ENCODE measurements at places on chromosomes 2 and 18. TPM values are rescaled to one million over a fixed set of nuclear protein-coding genes. Genes with fewer than 3 reads are reported as not detected.

DNA sequence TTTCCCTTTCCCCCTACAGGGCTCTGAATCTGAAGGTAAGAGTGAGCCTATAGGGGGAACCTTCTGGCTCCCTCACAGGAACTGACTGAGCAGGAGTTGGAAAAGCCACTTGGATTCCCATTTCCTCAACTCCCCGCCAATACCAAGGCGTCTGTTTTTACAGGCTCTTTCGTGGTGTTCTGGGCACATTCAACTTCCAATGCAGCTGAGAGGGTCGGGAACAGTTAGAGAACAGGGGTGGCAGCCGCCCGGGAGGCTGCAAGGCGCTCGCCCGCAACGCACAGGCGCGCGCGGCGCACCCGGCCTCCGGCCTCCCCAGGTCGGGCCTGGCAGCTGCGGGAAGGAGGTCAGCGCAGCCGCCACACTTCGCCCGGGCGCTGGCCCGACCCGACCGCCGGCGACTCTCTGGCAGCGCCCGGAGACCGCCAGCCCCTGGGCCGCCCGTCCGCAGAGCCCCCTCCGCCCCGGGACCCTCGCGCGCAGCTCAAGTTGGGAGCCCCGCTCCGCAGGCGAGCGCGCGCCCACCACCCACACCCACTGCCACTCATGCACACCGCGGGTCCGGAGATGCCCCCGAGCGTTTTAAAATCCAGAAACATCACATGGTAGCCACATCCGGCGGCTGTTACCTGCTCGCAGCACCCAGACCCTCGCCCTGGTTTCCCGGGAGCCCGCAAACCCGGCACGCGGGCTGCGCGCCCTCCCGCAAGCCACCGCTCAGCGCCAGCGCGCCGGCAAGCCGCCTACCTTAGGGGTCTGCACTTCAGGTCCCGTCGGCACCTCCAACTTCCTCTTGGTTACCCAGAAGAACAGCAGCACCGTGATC, 816 bp downstream of the GALNT14 start:
- H3K4me3 ChIP-seq, result peak overlapping the region; percentile 77
- DNase-seq, result peak; percentile 73
- no peak overlapping the region for H3K27ac ChIP-seq
- peaks cover 94% of the 10 kb centered on the region for H3K27me3 ChIP-seq
- H3K36me3 ChIP-seq, result no peaks in the 10 kb centered on the region

DNA sequence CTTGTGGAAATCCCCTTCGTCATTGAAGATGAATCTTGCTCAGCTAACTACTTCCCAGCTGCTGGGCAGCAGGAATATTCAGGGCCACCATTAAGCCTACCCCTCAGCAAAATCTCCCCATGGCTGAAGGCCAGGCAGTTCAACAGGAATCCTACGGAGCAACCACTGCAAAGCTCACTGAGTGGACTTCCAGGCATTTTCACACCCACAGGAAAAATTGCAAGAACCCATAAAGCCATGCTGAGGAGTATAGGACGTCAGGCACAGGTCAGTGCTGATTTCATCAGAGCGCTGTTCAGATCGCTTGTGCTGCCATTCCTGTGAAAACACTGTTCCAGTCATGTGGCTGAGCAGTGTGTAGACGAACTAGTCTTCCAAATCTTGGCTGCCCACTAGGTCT, 134.8 kb upstream of the TACR1 start:
- no peak overlapping the region for H3K27ac ChIP-seq
- H3K36me3 ChIP-seq, result no peaks in the 10 kb centered on the region
- H3K27me3 ChIP-seq, result no peaks in the 10 kb centered on the region
- no peak for DNase-seq

- DNase-seq, result no peak
- H3K27me3 ChIP-seq, result no peaks in the 10 kb centered on the region
- H3K4me3 ChIP-seq, result no peak overlapping the region
- peaks cover 8% of the 10 kb centered on the region for H3K36me3 ChIP-seq
These were observed 15.8 kb downstream of the D2HGDH start for GRCh38 chr2:241750076-241750840.

DNA sequence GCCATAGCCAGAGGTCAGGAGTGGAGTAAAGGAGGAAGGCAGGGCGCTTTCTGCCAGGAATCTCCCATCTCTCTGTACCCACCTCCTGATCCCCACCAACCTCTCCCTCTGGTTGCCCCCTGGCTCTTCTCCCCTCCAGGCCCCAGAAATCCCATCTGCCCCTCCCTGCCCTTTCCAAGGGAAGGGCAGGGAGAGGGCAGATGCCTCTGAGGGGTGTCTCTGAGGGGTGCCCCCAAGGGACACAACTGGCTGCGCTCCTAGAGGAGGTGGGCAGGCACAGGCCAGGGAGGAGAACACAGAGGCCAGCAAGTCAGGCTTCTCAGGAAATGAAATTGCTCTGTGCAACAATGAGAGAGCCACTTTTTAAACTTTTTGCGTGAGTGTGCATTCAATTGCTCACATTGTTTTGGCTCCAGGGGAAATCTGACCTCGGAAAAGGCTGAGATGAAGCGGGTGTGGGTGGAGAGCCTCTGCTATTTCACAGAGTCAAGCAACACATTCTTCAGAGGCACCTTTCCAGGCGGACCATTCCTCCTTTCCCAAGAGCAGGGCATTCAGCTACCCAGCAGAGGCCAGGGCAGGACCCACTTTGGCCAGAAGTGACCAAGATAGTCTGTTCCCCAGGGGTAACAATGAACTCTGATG, 125.5 kb downstream of the SMAD7 start:
- peaks cover 21% of the 10 kb centered on the region for H3K4me1 ChIP-seq
- H3K27me3 ChIP-seq, result no peaks in the 10 kb centered on the region
- no peaks in the 10 kb centered on the region for H3K36me3 ChIP-seq
- H3K4me3 ChIP-seq, result no peak overlapping the region
- H3K27ac ChIP-seq, result no peak overlapping the region

DNA sequence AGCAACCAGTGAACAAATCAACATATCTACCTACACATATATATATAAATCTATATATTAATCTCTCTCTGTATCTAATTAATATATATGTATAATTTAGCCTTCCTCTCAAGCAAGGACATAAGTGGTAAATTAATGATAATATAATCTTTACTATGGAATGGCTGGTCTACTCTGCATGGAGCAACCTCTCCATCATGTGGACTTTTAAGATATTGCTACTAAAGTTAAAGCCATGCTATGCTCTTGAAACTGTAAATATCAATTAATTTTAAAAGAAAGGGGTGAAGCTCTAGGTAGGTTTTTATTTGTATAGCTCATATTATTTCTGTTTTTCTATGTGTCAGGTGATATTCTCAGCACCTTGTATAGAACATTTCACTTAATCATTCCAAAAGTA, 147.0 kb downstream of the PPP1R1C start:
- no peak overlapping the region for H3K27ac ChIP-seq
- H3K4me3 ChIP-seq, result no peak overlapping the region
- no peaks in the 10 kb centered on the region for H3K27me3 ChIP-seq
- no peaks in the 10 kb centered on the region for H3K4me1 ChIP-seq
- H3K36me3 ChIP-seq, result no peaks in the 10 kb centered on the region

DNA sequence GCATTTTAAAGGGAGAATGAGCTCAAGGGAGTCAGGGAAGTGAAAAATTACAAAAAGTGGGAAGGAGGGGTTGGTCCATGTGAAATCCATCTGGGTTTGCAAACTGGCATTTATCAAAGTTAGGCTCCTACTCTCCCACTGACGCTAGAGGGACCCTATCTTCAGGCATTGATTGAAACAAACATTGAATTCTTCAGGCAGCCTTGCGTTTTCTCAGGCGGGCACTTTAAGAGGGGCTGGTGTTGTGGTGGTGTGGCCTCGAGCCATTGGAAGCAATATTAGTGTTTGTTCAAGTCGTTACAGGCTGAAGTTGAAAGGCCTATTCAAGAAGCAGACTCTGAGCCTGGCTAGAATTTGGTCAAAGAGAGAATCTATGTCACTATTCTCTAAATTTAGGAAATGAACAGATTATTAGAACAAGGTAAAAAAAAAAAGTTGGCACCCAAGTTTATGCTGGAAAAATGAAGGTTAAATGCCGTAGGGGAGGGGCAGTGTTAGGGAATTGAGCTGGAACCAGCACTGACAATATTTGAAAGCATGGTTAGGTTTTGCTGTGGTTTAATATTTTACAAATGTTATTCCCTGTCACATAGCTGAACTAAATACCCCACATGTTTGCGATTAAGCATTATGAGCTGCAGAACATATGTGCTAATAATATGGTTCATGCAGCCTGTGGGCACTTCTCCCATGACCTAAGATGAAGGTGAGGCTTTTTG, 36.8 kb downstream of the STON1 start:
- H3K4me3 ChIP-seq, result no peak overlapping the region
- no peaks in the 10 kb centered on the region for H3K27me3 ChIP-seq
- peak; percentile 61 for DNase-seq
- no peaks in the 10 kb centered on the region for H3K36me3 ChIP-seq
- H3K27ac ChIP-seq, result no peak overlapping the region
- no peaks in the 10 kb centered on the region for H3K4me1 ChIP-seq

DNA sequence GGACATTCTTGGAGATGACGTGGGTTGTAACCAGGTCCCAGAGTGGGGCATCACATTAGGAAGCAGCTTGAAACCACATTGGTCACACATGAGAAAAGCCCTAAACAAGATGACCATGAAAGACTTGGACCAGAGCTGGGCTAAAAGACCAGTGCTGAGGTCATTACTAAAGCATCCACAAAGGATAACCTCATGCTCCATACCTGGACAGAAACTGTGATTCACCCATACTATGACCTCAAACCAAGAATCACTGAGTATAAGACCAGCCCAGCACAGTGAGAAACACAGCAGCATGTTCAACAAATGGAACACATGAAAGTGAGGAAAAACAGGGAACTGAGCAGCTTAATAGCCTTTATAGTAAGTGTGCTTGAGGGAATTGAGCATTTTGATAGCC, 635.5 kb upstream of the NETO1 start:
- H3K36me3 ChIP-seq, result no peaks in the 10 kb centered on the region
- DNase-seq, result no peak
- H3K4me3 ChIP-seq, result no peak overlapping the region
- H3K4me1 ChIP-seq, result no peaks in the 10 kb centered on the region

DNA sequence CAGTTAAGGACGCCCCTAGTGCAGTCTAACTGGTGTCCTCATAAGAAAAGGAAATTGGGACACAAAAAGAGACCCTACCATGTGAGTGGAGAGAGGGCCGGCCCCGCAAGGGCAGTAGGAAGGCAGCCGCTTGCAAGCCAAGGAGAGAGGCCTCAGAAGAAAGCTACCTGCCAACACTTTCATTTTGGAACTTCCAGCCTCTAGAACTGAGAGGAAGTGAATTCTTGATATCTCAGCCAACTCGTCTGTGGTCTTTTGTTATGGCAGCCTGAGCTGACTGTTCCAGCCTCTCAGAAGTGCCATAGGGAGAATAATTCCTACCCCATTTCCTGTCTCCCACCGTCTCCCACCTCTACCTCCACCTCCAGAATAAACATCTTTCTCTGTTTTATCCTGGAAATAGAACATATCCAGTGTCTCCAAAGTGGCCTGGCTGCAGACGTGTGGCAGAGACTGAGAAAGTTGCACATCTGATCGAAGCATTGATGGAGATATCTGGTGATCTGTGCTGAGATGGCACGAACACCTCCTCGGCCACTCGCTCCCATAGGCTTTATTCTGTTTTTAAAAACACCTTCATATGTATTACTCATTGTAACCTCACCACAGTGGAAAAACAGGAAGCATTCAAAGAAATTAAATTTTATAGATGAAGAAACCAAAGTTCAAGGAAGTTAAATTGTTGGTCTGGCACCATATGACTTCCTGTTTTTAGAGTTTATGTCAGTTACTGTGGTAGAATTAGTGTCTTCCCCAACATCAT, 39.5 kb upstream of the MARCO start:
- no peak for DNase-seq
- no peak overlapping the region for H3K4me3 ChIP-seq
- no peaks in the 10 kb centered on the region for H3K4me1 ChIP-seq
- no peak overlapping the region for H3K27ac ChIP-seq

DNA sequence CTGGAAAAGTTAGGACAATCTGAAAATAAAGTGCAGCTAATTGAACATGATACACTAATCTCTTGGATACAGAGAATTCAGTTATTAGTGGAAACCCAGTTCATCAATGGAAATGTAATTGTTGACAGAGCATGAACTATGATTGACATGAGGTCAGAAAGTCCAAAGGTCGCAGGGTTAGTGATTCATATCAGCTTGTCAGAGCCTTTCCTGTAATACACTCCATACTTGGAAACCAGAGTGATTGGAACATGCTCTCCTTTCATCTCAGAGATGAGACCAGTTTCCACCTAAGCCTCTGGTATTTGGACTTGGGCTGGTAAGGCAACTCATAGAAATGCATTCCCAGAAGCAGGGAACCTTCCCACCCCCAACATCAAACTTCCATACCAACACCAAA, 8.5 kb upstream of the NCKAP5 start:
- DNase-seq, result no peak
- no peak overlapping the region for H3K4me3 ChIP-seq
- no peak overlapping the region for H3K27ac ChIP-seq
- no peaks in the 10 kb centered on the region for H3K4me1 ChIP-seq

DNA sequence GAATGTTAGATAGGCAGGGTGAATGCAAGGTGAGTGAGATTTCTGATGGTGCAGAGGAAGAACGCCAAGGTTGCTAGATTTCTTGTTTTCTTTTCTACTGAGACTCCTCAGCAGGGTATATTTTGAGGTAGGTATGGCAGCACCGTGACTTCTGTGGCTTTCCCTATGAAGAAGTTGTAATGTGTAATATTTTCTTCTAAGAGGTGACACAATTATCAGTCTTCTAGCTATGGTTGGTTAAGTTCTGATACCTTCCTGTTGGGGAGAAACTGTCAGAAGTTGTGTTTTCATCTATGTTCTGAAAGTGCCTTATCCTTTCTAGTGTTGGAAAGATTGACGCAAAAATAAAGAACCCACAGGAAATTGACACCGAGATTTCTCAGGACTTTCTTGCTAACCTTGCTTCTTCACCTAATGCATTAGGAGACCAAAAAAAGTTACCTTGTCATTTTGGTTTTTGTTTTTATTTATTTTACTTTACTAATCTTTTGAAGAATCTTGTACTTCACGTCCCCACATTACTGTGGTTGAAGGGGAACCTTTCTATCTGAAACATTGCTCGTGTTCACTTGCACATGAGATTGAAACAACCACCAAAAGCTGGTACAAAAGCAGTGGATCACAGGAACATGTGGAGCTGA, 11.9 kb downstream of the IL18R1 start:
- no peak for DNase-seq
- no peak overlapping the region for H3K27ac ChIP-seq
- peaks cover 45% of the 10 kb centered on the region for H3K36me3 ChIP-seq
- no peaks in the 10 kb centered on the region for H3K27me3 ChIP-seq
- H3K4me3 ChIP-seq, result no peak overlapping the region
- no peaks in the 10 kb centered on the region for H3K4me1 ChIP-seq

GRCh38 chr2:6429210-6429986, 436.3 kb downstream of the CMPK2 start:
- no peak overlapping the region for H3K27ac ChIP-seq
- peak; percentile 52 for DNase-seq
- H3K27me3 ChIP-seq, result no peaks in the 10 kb centered on the region
- no peaks in the 10 kb centered on the region for H3K36me3 ChIP-seq
- peak overlapping the region; percentile 23 for H3K4me3 ChIP-seq

- no peaks in the 10 kb centered on the region for H3K27me3 ChIP-seq
- H3K4me3 ChIP-seq, result no peak overlapping the region
- DNase-seq, result no peak
- no peak overlapping the region for H3K27ac ChIP-seq
These were observed 23.6 kb downstream of the LRATD1 start for GRCh38 chr2:14656146-14656545.

NXPH2 gene
- total RNA-seq, result 4.8 TPM

AKAIN1 gene
- total RNA-seq, result not detected

HRH4 gene
- total RNA-seq, result 0.52 TPM
